ENCODE measurements at places on chromosomes 4 and X.

- DNase-seq: no peak
These were observed 66.5 kb downstream of the HTR2C start for GRCh38 chrX:114650351-114650750.

DNA sequence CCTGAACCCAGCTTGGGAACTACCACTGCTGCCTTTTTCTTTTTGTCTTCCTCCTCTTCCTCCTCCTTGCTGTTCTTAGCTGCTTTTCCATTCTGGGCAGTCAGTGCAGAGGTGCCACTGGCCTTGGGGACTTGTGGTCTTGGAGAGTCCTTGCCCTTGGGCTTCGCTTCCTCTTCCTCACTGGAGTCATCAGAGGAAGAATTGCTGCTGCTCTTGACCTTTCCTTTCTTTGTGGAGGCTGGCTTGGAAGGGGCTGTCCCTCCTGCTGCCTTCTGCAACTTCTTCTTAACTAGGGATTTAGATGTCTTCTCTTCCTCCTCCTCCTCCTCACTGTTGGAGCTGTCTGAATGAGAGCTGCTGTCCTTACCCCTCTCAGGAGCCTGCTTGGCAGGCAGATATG, 53.2 kb downstream of the FAM9B start:
- DNase-seq: no peak

- no peak for DNase-seq
These were observed 301.2 kb downstream of the PACRGL start for GRCh38 chr4:21001490-21001889.

GRCh38 chr4:94759767-94760211, 2.0 kb downstream of the BMPR1B start:
- DNase-seq: no peak

DNA sequence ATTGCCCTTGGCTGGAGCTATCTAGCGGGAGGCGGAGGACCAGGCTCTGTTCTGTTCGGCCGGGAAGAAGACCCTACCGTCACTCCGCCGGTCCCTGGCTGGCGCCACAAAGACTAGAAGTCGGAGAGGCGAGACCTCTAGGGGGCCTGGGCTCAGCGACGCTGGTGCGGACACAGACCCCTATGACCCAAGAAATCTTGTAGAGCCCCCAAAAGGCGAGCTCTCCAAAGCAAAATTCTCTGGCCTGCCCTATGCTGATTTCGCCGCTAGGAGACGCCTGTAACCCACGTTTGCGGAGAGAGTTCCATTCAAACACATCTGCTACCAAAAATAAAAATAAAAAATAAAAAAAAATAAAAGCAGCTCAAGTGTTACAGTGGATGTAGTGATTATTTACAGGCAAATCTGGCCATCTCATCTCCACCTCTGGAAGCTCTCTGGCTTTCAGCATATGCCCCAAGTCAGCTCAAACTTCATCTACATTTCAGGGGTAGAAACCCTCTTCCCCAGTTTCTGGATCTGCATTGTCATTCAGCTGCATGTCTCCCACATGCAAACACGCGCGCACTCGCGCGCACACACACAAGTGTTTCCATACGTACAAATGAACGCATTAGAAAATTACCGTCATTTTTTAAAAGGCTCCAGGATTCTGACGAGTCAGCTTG, 2.4 kb upstream of the PCDH10 start:
- DNase-seq: no peak

DNA sequence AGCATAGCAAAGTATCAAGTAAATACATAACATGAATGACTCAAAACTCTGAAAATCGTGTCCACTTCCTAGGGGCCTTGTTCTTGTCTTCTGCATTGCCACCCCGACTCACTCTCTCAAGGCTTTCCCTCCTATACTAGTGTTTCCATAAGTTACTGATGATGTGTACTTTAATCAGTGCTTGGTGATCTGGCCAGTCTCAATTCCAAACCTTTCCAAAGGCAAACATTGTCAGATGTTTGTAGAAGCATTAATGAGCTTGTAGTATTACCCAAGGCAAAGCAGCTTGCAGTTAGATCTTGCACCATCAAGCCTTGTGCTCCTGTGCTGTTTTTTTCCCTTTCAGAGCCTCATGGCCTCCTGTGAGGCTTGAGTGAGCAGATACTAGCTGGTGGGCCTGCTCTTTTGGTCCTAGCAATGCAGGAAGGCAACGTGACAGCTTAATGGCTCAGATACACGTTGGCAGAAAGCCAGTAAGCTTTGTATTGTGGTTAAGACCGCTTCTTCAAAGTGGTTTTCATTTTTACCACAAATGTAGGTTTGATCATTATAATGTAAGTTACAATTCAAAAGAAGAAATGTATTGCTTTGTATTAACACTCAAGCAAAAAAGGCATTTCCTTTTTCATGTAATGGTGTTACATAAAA, 51.8 kb downstream of the RBPJ start:
- DNase-seq: peak; percentile 9

DNA sequence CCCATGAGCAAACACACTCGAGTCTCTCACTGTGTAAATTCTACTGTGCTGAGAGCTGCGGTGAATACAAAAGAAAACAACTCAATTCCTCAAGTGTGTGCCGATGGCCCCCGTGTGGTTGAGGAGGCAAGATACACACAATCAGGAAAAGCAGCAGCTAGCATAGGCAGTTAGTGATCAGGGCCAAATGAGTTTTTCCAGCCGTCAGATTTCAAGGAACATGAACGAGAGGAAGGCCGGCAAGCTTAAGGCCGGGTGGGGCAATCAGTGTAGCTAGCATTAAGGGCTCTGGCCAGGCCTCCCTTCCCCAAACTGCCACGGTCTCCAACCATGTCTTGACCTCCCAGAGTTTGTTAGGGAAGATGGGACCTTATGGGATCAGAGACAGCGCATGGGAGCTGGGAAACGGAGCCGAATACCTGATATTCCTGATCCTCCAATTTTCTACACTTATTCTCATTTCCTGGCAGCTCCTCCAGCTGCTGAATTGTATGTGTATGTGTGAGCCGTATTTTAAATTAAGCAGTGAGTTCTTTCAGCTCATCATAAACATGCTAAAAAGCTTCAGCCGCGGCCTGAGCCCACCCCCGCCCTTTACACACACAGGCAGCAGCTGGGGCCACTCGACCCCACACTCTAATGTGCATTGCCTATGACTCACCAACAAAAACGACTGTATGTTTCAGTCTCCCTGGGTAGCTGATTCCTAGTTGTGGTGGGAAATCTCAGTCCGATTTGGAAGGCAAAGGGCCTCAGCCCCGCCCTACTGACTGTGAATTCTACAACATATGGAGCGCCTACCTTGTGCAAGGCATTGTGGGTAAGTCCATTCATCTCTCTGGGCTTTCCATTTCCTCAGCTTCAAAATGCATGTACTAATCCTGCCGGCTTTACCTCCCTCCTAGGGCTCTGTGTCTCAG, 59.9 kb downstream of the RTL9 start:
- DNase-seq: no peak

DNA sequence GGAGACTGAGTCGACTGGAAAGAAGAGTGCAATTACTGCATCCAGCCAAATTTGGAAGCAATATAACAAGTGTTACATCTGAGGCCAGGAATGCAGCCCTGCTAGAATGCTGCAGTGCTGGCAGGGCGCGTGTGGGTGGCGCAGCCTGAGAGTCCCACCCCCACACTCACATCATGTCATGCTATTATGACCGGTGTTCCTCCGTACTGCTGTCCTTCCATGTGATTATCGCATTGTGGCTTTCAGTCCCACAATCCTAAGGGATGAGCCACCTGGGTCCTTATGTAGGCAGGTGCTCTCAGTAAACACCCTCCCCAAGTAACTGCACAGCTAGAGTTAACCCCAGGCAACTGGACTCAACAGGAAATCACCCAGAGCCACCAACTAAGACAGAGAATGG, 122.6 kb upstream of the CPEB2 start:
- no peak for DNase-seq

DNA sequence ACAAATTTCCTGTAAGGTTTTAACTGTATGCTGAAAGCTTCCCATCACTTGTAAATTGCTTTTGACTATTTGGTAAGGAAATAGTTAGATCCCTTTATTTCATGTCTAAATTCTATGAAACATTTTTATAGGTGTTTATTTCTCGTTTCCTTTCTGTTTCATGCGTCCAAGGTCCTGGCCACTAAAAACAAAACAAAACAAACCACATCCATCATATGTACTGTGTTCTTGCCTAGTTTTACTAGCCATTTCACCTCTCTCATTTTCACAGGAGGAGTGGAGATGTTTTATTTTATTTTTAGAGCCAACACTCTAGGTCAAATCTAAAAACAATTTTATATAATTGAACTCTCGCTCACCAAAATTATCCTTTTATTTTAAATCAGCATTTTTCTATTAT, 375.2 kb upstream of the CTSO start:
- DNase-seq: no peak

- DNase-seq: no peak
These were observed 4.6 kb downstream of the MAGIX start for GRCh38 chrX:49166914-49167739.

DNA sequence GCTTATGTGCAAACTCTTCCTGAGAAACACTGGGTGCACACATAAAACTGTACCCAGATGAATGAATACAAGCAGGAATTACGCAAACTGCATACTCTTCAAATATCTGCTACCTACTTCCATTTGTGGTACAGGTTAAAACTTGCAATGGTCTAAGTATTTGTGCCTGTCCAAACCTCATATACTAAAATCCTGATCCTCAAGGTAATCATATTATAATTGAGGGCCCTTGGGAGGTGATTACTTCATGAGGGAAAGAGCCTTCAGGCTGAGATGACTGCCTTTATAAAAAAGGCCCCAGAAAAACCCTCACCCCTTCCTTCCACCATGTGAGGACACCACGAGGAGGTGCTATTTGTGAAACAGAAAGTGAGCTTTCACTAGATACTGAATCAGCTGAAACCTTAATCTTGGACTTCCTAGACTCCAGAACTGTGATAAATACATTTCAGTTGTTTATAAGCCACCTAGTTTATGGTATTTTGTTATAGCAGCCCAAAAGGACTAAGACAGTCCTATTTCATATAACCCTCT, 1977.2 kb downstream of the PCDH7 start:
- no peak for DNase-seq

DNA sequence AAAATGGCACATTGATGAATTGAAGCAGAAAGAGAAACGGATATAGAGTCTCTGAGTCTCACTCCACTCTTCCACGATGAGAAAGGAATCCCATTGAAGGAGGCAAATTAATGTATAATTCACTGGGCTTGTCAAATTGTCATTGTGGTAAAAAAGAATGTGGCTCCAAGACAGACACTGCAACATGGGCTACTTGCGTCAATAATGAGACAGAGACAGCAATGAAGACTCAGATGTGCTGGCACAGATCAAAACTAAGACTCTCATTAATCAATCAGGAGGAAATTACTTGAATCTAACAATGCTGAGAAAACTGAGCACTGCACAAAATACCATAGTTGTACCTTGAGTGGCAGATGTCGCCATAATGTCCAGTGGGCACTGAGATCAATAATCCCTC, 1485.5 kb downstream of the TECRL start:
- no peak for DNase-seq

GRCh38 chr4:70768301-70768948, 46.7 kb downstream of the RUFY3 start:
- no peak for DNase-seq

GRCh38 chr4:73988061-73988460, at the start of gene PPBP:
TSS of gene PPBP (minus strand) at chr4:73988190. CDS start at chr4:73988103, 87 bp downstream.
- no peak for DNase-seq

- DNase-seq: no peak
These were observed 27.1 kb downstream of the TSC22D3 start for GRCh38 chrX:107748506-107748905.

- DNase-seq: no peak
These were observed 98.6 kb upstream of the ATXN3L start for GRCh38 chrX:13418126-13419097.

GRCh38 chrX:46630141-46630540, 56.6 kb downstream of the CHST7 start:
- DNase-seq: no peak

DNA sequence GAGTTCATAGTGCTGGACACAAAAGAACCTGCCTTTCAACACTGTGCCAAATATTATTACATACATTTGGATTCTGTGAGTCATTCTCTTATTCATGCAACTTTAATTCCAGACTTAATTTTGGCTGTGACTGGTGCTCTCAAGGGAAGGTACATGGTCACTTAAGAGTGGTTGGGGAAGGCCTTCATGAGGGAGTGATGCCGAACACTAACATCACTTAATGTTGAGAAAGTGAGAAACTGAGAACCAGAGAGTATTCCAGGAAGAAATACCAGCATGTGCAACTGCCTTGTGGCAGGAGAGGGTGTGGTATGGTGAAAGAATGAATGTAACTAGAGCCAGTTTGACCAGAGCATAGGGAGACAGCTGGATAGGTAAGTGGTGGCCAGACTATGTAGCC, 41.5 kb upstream of the FHDC1 start:
- no peak for DNase-seq

GRCh38 chr4:28558895-28559294, 1698.3 kb downstream of the STIM2 start:
- no peak for DNase-seq

- DNase-seq: no peak
These were observed 649.6 kb downstream of the SPRY1 start for GRCh38 chr4:124046190-124046589.

GRCh38 chr4:123361195-123361861, 35.3 kb upstream of the SPRY1 start:
- DNase-seq: no peak

DNA sequence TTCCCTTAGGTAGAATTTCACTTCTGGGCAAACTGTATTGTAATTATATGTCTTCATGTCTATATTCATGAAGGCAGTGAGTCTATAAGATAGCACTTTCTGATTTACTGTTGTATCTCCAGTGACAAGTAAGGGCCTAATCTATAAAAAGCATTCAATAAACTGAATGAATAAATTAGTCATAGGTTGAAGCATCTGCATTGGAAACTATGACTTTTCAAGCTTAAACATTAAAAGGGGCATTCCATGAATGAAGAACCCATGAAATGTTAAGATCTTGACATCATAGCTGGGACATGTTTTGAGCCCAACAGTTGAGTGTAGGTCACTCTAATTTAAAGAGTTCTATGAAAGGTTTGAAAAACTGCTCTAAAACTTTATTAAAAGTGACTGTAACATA, 159.3 kb upstream of the LCORL start:
- DNase-seq: no peak

DNA sequence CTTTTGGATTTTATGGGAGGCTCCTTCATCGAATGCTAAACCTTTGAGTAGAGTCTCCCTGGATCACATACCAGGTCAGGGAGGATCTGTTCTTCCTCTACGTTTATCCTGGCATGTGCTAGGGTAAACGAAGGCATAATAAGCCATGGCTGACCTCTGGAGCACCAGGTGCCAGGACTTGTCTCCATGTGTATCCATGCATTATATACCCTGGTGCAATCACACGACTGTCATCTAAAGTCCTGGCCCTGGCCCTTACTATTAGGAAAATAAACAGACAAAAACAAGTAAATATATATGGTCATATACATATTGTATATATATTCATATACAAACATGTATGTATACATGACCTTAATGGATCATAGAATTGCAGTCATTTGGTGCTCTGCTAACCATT, 21.2 kb downstream of the EREG start:
- DNase-seq: no peak

DNA sequence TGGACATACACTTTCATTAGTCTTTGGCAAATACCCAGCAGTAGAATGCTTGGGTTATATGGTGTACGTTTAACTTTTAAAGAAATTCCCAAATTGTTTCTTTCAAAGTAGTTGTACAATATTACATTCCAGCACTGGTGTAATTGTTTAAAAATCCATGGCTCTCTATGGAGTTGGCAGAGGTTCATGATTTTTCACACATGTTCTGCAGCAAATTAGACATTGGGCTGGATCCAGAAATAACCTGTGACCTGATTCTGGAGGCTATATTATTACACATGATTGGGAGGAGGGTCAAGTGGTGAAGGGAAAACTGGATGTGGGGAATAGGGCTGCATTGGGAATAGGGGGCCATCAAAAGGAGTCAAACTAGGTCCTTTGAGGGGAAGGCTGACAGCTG, 41.9 kb downstream of the MAMLD1 start:
- no peak for DNase-seq

Measured in T follicular helper cell (primary cell).